SK-N-MC (cell line): ENCODE measurements at places on chromosomes 4 and X.

DNA sequence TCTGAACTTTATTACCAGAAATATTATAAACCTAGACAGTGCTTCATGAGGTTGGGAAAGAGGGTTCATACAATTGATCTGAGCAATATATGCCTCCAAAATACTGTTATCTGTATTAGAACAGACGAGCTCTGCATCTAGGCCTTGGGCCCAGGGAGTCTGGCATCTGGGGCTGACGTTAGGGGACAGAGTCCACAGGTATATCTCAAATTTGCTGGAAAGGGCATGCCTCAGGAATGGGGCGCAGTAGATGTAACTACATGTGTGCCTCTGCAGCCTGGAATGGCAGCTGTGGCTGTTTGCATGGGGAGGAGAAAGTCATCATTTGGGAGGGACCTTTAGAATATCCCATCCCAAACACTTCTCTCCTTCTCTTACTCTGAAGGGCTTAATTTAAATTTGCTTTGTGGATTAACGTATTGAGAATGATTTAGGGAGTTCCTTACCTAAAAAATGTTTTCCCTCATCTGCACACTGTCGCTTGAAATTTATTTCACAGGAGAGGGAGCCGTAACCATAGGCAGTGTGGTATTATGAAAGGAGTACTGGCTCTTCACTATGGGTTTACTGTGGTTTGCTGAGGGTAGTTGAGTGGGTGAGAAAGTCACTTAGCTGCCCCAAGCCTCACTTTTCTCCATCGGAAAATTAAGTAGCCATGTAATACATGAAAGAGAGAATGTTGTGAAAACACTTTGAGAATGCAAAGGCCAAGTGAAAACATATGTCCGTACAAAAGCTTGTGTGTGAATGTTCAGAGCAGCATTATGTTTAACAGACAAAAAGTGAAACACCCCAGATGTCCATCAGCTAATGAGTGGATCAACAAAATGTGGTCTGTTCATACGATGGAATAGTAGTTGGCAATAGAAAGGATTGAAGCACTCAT lies 5.9 kb downstream of the ADD1 start:
- no peak for DNase-seq

DNA sequence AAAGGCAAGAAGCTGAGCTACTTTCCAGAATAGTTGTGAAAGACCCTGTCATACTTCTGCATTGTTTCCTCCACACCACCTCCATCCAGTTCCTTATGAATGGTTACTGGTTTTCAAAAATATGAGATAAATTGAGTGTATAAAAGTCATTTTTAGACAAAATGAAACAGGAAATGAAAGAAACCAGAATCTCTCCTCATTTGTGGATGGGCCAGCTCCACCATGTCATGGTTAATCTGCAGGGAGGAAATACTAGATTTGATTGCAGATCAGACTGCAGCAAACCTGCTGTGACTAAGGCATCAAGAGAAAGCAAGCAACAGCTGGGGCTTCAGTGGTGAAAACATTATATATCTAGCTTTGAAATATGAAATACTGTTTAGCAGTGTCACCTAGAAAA lies 23.8 kb downstream of the F9 start:
- no peak for DNase-seq

DNA sequence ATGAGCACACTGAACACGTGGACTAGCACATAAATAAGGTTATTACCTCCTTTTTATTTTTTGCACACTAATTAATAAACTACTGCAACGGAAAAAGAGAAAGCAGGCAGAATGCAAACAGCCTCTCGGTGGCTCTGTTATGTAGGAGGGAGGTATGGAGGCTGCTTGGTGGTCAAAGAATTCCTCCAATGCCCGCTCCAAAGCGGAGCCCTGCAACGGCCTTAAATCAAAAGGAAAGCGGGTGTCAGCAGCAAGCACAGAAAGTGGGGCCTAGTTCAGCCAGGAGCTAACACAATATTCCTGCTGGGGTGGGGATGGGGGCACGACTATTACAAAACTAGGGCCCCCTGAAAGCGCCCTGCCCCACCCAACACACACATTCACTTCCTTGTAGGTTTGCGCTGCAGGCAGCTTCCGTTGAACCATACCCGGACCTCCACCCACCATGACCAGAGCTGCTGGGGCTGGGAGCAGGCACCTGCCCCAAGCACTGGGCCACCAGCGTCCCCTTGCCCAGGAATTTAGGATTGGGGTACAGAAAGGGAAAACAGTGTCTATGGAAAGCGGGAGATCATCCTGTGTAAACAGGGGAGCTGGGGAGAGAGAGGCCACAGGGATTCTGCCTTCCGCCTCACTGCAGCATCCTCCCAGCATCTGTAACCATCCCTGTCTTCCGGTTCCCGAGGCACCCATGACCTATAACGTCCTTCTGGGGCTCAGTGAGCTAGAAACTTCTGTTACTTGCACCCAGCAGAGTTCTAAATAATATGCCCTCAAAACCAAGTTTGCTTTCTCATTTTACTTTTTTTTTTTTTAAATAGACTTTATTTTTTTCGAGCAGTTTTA lies 57.1 kb upstream of the DDX3X start:
- DNase-seq = no peak

- DNase-seq = no peak
These were observed 3.2 kb downstream of the HMX1 start for GRCh38 chr4:8868321-8869001.

GRCh38 chrX:20681683-20682082 lies 415.0 kb upstream of the RPS6KA3 start:
- DNase-seq = no peak

DNA sequence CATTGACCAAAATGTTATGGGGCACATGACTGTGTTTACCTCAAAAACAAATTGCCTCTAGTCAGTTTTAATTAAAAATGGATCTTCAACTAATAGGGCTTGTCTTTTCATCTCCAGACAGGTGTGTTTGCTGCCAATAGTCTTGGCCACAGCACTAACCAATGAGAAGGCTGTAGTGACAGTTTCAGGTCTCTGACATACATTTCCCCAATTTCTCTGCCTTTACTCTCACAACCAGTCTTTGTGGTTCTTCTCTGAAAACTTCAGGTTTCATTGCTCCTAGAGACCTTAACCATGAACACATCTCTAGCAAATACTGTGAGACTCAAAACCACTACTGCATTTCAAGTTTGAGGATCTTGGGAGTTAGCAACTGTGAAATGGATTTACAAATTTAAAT lies 3.5 kb upstream of the EDNRA start:
- DNase-seq = no peak

DNA sequence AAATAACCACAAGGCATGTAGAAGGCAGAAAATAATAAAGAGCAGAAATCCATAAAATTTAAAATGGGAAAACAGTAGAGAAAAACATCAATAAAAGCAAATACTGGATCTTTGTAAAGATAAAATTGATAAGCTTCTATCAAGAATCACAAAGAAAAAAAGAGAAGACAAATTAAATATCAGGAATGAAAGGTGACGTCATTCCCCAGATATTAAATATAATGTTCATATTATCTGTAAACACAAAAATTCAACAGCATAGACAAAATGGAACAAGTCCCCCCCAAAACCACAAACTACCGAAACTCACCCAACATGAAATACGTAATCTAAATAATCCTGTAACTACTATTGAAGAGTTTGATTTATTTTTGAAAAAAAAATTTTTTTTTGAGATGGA lies 30.5 kb upstream of the FAM120C start:
- DNase-seq = no peak

DNA sequence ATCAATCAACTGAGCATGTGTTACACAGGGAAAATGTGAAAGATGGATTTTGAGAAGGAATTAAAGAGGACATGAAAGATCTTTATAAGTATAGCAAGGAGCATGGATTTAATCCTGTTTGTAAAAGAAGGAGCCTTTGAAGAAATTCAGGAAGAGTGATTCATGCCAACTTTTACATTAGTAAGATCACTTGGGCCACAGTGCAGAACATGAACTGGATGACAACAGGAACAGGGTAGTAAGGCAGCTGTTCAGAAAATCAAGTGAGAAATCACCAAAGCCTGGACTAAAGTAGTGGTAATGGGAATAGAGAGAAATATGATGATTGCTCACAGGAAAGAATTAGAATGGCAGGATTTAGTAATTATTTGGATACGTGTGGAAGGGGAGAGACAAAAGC lies 265.7 kb upstream of the PCDH7 start:
- no peak for DNase-seq

DNA sequence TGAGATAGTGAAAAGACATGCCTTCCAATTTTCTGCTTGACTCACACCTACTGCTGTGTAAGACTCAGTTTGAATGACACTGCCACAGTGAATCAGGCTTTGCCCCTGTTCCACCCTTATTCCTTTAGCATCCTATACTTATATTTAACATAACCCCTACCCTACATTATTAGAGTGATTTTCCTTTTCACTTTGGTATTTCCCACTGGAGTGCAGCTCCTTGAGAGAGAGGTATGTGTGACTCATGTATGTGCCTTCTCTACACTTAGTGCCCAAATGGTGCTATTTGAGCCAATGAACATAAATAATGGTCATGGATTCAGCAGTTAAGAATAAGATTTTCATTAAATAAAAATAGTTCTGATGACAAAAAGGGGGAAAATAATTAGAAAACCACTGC lies 69.5 kb downstream of the RRAGB start:
- no peak for DNase-seq

DNA sequence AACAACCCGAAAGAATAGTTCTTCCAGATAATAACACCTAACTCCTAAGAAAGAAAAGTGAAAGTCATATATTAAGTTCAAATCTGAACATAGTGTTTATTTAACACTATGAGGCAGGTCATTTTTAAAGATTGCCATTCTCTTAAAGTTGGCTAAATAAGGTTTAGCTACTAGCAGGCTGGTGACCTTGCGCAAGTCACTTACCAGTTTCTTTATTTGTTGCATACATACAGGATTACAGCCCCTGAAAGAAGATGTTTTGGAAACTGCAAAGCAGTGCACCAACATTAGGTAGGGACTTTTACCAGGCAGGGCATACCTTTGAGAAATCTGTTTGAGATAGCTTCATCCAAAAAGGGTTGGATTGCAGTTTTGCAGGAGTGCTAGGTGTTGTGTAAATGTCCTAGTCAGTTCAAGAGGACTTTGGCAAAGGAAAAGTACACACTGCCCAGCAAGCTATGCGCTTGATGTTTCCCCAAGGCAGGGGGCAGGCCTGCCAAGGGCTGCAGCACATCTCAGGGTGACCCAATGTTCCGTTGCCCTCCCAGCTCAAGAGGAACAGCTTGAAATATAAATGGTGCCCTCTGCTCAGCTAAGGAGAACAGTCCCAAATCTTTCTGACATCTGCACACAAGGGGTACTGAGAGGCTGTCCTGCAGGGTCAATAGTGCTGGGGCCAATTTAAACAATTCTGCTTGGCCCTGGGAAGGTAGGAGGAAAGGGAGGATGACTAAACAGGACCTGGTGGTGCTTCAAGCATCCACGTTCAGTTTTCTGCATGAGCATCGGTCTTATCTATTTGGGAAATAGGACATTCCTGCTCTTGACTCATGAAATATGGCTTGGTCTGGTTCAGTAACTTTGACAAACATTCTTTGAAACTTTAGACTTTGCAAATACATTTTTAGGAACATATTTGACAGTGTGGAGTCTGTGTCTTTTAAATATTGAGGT lies 130.8 kb downstream of the COL4A6 start:
- DNase-seq = no peak

DNA sequence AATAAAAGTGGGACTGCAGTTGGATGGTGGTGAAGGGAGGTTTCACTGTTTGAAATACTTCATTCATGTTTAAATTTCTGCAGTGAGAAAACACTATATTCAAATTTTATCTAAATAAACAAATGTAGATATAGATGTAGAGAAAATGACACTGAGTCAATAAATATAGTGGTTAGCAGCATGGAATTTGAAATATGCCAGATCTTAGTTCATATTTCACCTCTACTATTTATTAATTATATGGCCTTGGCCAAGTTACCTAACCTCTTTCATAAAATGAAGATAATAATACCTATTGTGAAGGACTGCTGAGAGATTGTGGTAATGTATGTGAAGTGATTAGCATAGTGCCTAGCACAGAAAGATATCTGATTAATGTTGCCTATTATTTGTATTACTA lies 70.5 kb downstream of the AGTR2 start:
- DNase-seq = no peak

DNA sequence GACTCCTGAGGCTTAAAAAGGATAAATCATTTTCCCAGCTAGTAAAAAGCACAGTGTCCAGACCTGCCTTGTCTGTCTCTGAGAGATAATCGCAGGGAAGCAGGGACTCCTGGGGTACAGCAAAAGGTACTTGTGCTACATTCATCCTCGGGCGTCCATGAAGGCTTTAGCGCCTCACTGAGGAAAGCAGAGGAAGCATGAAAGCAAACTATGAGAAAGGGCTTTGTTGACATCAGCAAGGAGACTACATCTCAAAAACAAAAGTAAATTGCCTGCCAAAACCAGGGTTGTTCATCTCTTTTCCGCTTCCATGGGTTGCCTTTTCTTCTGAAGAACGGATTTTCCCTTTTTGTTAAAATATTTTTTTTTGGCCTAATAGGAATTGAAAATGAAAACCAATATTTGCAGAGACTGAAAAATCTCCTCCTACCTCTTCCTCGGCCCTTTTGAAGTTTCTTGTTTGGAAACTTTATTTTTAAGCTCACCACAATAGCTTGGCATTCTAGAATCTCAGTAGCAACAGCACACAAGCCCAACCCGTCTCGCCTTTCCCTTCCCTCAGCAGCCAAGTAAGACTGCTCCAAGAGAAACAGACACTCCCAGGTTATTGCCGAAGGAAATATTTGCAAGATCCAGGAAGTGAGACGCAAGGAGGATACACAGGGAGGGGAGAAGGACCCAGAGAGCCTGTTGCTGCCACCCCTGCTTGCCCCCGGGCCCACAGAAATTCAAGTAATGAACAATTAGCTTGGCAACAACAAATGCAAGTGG lies 148.3 kb upstream of the DGKK start:
- no peak for DNase-seq

DNA sequence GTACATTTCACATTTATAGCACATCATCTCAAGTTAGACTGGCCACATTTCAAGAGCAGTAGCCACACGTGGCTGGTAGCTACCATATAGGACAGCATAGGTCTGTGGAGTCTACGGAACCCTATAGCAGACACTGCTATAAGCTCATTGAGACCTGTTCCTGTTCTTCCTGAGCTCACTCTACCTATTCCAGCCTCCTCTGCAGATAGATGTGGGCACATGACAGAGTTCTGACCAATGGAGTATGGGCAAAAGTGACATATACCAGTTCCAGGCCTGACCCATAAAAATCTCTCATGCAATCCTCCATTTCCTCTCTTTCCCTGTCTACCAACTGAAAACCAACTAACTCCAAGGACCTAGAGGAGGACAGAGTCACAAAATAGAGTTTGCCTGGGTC lies 3.5 kb upstream of the HDAC6 start:
- no peak for DNase-seq

- DNase-seq = no peak
These were observed 683 bp downstream of the EBP start for GRCh38 chrX:48522291-48522690.

- no peak for DNase-seq
These were observed 177.9 kb downstream of the CBR4 start for GRCh38 chr4:168831919-168832762.

- DNase-seq = no peak
These were observed 1.6 kb upstream of the IDUA start for GRCh38 chr4:985123-985830.

GRCh38 chr4:25065431-25065858 lies 34.7 kb upstream of the LGI2 start:
- no peak for DNase-seq
